Skin of body (tissue), 3 donors: ENCODE measurements at places on chromosomes 13 and 19. TPM values are rescaled to one million over a fixed set of nuclear protein-coding genes. Genes with fewer than 3 reads are reported as not detected.

GRCh38 chr19:1822210-1822609, 10.1 kb upstream of the ATP8B3 start:
- DNase-seq: no peak

- DNase-seq: no peak
Measured at GRCh38 chr19:41424335-41425173, 2.6 kb downstream of the B3GNT8 start.

DNA sequence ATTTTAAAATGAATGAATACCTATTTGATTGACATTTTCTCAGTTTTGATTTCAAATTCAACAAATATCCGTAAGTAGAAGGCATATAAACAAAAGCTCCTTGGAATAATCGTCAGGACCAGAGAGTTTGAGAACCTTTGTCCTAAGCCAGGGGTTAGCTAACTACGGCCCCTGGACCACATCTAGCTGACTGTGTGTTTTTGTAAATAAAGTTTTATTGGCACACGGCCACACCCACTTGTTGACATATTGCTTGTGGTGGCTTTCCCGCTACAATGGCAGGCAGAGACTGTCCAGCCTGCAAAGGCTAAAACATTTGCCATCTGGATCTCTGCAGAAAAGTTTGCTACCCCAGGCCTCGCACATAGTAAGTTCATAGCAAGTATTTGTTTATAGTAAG, 83.4 kb downstream of the GNG7 start:
- DNase-seq: no peak

DNA sequence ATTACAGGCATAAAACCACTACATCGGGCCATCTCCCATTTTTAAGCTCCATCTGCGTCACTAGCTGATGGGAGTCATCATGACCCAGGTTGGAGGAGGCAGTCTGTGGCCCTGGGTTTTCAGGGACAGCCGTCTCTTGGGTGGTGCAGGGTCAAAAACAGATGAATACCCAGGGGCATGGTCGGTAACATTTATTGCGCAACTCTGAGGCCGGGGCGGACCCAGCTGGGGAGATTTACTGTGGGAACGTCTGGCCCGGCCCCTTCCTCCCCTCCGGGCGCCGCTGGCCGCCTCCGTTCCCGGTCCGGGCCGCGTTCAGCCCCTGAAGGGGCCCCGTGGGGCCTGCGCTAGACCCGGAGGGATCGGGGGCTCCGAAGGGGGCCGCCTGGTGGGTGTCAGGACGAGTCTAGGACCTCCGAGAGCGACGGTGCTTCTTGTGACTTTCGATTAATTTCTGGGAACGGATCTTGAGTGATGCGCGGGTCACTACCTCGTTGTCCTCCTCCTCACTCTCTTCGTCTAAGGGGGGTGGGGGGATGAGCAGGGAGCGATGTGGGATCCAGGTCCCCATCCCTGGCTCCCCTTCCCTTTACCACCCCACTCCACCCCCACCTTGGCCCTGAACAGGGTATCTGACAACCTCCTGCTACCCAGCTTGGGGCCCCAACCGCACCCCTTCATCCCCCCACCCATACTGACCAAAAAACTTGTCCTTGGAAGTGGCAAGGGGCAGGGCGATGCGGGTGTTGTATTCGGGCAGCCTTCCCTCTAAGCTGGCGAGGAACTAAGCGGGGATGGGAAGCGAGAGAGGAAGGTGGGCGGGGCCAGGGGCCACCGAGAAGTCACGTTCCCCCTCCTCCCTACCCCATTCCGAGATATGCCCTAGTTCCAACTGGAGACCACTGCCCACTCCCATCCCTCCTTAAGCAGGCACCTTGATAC, 1.6 kb upstream of the RGL3 start:
- DNase-seq: no peak

DNA sequence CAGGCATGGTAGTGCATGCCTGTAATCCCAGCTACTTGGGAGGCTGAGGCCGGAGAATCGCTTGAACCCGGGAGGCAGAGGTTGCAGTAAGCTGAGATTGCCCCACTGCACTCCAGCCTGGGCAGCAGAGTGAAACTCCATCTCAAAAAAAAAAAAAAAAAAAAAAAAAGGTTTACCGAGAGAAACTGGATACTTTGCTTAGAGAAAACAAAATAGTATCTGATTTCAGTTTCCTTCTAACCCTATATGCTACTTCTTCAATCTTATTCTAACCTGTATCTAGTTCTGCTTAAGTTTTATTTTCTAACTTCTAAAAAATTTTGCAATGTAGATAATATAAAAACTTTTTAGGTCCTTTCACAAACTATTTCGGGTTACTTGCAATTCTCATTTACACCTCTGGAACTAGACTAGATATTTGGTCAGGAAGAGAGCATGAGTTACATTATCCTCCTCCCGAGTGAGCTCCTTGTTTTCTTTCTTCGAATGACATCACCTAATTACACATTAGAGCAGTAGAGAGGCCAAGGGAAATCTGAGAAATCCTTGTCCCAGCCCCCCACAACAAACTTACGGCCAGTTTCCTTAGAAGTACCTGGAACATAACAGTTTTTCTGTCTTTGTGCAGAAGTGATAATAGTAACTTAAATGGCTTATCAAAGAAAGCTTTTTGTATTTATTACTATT, 128.9 kb downstream of the B3GLCT start:
- no peak for DNase-seq

The KCNN1 gene
- total RNA-seq: 2.2 TPM

The SSC5D gene
- total RNA-seq: 16.5 TPM
